CD4-positive, alpha-beta T cell treated with Interferon gamma for 1 hour (primary cell): ENCODE measurements at places on chromosomes 5 and 9.

GRCh38 chr9:9108641-9109040 is 1309.1 kb upstream of the DMAC1 start:
- DNase-seq, result no peak

- no peak for DNase-seq
These were observed 166.2 kb downstream of the TMEM38B start for GRCh38 chr9:105860516-105860915.

DNA sequence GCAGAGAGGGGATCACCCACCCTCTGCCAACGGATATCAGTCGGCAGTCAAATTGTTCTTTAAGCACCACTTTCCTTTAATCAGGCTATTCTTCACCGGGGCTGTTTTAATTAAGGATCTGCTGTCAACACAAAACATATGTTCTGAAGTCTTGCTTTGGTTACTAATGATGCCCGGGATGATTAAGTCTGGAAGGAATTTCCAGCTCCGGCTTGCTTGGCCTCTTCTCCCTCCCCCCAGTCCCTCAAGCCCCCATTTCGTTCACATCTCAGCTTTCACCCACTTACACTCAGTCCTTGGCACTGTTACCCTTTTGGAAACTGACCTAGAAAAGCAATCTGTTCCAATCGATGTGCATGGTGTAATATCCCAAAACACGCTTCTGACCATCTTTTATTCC is 74.7 kb downstream of the MSX2 start:
- no peak for DNase-seq

DNA sequence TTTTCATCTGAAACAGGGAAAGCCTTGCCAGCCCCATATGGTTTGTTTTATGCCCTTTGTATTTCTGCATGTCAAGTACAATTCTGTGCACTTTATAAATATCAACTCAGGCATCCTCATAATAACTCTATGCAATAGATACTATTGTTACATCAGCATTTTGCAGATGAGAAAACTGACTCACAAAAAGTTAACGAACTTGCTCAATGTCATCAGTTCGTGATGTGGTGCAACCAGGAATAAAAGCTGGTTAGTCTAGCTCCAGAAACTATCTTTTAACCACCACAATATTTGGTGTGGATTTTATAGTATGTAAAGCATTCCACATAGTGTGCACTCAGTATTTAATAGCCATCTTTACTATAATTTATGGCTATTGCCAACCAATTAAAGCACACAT is 134.9 kb downstream of the MRPS30 start:
- no peak for DNase-seq

DNA sequence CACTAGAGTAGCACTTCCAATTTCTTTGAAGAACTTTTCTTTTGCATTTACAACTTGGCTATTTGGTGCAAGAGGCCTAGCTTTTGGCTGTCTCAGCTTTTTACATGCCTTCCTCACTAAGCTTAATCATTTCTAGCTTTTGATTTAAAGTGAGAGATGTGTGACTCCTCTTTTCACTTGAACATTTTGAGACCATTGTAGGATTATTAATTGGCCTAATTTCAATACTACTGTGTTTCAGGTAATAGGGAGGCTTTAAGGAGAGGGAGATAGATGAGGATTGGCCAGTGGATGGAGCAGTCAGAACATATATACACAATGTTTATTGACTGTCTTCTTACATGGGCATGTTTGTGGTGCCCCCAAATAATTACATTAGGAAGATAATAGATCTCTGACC is 161.7 kb downstream of the GNA14 start:
- DNase-seq, result no peak

GRCh38 chr5:179300581-179301180 is 44.6 kb downstream of the ADAMTS2 start:
- DNase-seq, result no peak

- DNase-seq, result no peak
These were observed 46.5 kb downstream of the MARCHF3 start for GRCh38 chr5:126983874-126984266.

- no peak for DNase-seq
These were observed 546.3 kb downstream of the EBF1 start for GRCh38 chr5:158553195-158553961.

DNA sequence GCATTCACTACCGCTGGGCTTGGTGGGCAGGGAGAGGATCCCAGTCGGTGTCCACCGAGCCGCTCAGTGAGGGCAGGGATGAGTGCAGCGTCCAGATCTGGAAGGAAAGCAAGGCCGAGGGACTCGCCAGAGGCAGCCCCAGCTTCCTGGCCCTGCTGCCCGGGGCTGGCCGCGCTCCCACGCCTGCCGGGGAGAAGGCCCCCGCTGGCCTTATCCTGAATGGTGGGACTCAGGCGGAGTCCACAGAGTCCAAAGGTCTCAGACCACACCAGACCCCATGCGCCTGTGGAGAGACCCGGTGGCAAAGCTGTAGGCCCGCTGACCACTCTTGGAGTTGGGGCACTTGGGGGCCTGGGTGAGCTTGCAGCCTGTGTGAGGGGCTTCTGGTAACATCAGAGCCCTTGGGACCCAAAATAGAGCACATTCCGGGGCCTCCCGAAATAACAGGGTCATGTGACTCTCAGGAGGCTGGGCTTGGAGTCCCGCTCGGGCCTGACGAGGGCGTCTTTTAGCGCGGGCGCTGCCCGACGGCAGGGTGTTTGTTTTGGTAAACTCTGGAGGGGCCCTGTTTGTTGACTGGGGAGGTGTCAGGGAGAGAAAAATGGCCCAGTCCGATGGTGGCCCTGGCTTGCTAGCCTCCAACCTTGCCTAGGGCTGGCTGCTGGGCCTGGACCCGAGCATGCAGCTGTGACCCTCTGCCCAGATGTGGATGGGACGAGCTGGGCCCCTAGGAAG is 2.8 kb downstream of the RXRA start:
- no peak for DNase-seq

DNA sequence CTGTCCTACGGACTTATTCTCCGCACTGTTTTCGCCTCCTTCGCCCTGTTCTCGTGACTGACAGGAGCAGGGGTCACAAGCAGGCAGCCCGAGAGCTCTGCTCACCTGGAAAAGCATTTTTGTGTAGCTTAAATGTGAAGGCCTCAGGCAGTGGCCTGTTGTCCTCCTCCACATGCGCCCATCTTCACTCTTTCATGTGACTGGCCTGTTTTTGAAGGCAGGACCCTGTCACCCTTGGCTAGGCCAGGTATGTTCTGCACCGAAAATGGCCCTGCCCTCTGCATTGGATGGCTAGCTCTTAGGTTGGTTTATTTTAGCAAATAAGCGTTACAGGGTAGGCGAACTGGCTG is 614 bp upstream of the CPLANE1 start:
- no peak for DNase-seq

DNA sequence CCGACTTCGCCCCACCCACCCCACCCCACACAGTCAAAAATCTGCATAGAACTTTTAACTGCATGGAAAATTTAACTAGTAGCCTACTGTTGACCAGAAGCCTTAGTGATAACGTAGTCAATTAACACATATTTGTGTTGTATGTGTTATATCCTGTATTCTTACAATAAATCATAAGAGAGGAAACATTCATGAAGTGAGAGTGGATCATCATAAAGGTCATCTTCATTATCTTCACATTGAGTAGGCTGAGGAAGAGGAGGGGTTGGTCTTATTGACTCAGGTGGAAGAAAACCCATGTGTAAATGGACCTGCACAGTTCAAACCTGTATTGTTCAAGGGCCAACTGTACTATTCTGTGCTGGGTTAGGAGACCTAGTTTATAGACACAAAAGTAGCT is 31.4 kb downstream of the XPA start:
- no peak for DNase-seq

DNA sequence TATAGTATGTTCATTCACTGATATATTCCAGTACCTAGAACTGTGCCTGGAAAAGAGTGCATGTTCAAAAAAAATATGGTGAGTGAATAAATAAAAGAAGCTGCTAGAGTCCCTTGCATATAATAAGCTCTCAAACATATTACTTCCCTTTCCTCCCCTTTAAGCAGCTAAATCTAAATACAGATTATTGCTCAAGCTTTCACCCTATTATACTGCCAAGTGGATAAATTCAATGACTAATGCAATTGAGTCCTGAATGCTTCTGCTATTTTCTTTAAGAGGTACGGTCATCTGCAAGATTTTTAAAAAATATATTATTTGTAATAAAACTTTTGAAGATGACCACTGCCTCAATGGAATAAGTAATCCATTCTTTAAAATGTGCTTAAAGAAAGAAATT is 248.4 kb downstream of the PLK2 start:
- no peak for DNase-seq

- DNase-seq, result no peak
These were observed 52.2 kb downstream of the ABHD17B start for GRCh38 chr9:71858812-71859211.

DNA sequence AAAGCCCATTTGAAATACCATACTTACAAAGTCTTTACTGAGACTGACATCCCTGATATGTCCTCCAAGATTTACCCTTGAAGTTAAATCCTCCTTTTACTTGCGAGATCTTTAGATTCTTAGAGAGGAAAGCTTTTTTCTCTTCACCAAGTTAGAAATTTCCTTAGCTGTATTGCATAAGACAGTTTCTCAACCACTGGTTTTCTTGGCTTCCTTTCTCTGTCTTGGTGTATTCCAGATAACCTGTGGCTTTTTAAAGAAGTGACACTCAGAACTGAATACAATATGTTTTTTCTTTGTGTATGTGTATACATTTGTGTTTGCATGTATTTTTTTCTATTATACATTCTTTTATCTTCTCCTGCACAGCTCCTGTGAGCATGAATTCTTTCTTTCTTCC is 65.0 kb downstream of the SNCAIP start:
- no peak for DNase-seq

DNA sequence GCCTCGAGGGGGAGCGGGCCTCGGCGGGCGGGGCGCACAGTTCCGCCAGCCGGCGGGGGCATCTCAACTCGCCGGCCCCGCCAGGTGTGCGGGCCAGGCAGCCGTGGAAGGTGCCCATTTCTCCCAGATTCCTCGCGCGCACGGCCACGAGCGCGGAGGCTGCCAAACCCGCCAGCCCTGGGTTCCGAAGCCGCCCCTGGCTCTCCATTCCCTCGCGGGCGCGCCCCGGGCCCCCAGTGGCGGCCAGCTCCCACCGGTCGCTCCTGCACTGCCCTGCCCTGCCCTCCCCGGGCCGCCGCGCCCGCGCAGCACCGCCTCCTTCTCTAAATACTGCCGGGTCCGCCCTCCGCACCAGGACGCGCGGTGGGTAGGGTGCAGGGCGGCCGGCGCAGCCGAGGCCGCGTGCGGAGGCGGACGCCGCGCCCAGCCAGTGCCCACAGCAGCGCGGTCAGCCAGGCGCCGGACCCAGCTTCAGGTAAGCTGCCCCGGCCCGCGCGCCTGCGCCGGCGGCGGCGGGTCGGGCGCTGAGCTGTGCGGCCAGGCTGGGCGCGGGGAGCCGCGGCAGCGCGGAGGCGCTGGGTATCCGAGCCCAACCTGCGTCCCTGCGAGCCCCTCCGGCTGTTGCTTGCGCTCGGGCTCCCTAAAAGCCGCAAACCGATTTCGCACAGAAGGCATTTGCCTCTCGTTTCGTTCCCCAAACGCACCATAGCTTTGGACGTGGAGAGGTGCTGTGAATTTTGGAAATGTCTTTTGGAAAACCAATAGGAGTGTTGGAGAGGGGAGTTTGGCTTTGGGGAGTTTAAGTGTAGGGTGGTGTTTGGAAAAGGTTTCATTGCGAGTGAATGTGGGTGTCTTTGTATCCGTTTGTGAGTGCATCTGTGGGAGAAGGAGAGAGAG is at the start of gene TMEM171:
Gene TMEM171 (plus strand): TSS at position 354 of the 897 bp plus-strand sequence. CDS start 2,799 bp downstream, outside the sequence.
- no peak for DNase-seq
